AG04450 (cell line): ENCODE measurements at places on chromosomes 6 and 20. TPM values are rescaled to one million over a fixed set of nuclear protein-coding genes. Genes with fewer than 3 reads are reported as not detected.

DNA sequence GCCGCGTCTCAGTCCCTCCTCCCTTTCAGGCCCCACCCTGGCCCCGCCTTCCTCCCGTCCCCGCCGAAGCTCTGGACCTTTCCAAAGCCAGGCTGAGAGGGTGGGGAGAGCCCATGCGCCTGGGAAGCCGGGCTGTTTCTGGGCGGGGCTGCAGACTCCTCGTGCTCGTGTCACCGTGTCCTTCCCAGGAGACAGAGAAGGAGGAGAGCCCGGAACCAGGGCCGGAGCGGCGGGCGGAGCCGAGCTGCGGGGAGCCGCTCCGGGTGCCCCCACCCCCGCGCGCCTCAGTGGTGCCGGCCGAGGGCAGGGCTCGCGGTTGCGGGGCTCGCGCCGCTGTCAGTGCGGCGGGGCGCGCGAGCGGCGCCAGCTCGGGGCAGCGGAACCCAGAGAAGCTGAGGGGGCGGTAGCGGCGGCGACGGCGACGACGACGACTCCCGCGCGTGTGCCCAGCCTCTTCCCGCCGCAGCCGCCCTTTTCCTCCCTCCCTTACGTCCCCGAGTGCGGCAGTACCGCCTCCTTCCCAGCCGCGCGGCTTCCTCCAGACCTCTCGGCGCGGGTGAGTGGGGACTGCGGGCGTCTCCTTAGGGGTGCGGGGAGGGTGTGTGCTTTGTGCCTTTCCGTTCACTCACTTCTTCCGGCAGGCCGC lies at the start of gene RALY:
RALY (plus strand) TSS at position 336 of the 646 bp plus-strand sequence. CDS start 78,164 bp downstream, outside the sequence.
- no peak for DNase-seq

DNA sequence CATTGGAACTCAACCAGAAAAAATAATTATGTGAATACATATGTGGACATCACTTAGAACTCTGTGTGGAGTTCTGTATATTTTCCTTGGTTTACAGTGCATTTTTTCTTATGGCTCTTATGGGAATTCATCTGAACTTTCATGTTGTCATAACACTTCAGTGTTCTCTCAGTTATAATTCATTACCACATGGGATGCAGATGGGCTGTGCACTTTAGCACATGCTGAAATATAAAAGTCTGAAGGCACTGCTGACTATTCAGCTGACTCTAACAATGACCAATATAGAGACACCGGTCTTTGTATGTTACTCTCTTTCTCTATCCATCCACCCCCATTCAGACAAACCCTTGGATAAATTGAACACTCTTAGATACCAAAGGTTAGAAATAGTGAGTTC lies 29.3 kb downstream of the GRIK2 start:
- DNase-seq = no peak

GRCh38 chr6:138570725-138571029 lies 71.4 kb upstream of the NHSL1 start:
- no peak for DNase-seq

Gene TNFAIP3
- 16.7 and 19.5 TPM in 2 replicates for polyA plus RNA-seq
